ENCODE measurements at places on chromosomes 13 and 19.
A peak's percentile ranks its signal among the peaks of the same experiment; 100 is the strongest.

DNA sequence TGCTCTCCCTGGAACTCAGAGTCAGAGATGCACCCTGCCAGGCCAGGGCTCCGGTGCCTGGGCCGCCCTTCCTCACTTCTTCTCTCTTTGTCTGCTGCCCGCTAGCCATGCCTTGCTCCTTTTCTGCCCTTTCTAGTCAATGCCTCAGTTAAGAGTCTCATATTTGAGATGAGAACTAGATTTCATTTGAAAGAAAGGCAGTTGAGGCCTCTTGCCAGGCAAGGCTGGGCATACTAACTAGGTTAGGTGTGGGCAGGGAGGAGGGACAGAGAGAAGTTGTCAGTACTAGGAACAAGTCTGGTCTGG lies 341.6 kb downstream of the DNAJC15 start:
- no peak for DNase-seq

- no peak for DNase-seq
Measured at GRCh38 chr13:109348519-109349258, 437.7 kb downstream of the IRS2 start.

GRCh38 chr19:39032063-39032918 lies at the start of gene FBXO27:
Gene FBXO27 (minus strand): TSS chr19:39032549. CDS start chr19:39032227, 322 bp downstream.
- peak; percentile 91 for DNase-seq

- DNase-seq, result no peak
Measured at GRCh38 chr19:19059837-19060611, 3.8 kb upstream of the SLC25A42 start.

DNA sequence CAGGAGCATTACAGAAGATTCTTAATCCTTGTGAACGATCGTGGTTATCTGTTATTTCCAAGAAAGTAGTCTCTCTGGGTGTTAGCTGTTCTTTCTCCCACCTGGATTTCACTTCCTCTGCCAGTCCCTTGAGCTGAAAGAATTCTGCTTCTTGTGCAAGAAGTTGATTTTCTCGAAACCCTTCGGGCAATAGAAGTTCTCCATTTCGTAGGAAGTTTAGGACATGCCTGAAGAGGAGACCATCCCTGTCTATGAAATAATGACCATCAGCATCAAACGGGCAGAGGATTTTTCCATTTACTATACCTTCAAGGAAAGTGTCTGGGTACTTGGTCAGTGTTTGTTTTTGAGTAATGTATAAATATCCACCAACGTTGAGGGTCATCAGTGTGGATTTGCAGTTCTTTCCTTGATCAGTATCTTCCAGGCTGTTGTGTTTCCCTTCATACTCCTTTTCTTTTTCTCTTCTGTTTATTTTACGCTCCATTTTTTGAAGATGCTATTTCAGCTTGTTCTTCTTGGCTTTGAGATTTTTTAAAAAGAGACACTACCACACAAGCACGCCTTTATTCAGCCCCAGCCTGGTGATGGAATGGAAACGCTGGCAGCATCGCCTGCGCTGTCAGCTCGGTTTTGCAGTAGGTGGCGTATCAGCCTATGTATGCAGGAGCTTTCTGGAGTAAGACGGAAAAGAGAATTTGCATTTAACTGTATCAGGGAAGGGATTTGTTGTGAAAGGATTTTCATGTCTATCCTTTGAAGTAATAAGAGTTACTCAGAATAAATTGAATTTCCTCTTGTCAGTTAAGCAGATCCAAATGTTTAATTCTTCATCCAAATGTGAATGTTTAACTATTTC lies 6.5 kb downstream of the KCTD4 start:
- DNase-seq, result no peak

- no peak for DNase-seq
Measured at GRCh38 chr13:45219123-45219891, 18.5 kb upstream of the KCTD4 start.

DNA sequence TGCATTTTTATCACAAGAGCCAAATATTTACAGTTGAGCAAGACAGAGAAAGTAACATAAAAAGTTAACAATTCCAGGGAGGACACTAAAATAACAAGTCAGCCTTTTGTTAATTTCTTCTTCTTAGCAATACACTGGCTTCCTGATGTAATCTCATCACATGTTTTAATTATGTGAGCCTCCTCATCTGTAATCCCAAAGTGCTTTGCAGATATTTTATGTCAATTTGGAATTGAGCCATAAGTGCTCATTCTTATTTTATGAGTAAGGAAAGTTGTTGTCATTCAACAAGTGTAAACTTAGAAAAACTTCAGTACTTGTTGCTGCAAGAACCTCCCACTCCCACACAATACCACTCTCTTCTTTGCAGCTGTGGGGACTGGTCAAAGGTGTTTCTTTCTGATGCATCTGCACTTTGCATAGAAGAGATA lies 223.6 kb downstream of the GPC6 start:
- DNase-seq, result no peak

GRCh38 chr19:13181747-13182388 lies 31.7 kb downstream of the IER2 start:
- no peak for DNase-seq

DNA sequence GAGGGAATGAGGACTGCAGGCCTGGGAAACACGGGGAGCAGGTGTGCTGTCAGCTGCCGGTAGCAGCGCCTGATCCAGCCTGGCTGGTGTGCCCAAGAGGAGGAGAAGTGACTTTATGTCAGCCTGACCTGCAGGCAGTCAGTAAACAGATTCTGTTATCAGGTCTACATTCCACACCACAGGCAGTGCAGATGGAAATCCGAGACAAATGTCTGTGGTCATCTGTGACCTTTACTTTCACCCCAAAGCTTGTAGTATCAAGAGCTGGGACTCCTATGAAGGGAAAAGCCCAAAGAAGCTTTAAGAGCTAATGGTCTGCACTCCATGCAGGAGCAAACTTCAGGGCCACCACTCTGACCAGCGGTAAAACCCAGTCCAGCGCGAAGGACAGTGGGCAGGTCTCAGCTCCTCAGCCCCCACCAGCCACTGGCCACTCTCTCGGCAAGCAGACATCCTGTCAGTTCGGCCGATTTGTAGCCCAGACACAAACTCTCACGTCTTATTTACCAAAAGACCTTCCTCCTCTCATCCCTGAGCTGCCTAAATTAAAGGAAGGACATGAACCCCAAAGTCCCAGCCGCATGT lies 7.7 kb downstream of the EPS15L1 start:
- DNase-seq, result no peak

DNA sequence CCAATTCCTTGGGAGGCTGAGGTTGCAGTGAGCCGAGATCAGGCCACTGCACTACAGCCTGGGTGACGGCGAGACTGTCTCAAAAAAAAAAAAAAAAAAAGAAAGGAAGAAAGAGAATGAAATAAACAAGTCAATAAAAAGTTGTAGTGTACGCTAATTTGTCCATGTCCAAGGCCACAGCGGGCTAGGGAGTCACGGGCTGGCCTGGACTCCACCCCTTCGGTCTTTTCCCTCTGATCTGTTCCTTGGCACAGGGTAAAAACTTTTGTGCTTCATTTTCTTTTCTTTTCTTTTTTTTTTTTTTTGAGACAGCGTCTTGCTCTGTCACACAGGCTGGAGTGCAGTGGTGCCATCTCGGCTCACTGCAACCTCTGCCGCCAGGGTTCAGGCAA lies 19.4 kb upstream of the MKNK2 start:
- no peak for DNase-seq

DNA sequence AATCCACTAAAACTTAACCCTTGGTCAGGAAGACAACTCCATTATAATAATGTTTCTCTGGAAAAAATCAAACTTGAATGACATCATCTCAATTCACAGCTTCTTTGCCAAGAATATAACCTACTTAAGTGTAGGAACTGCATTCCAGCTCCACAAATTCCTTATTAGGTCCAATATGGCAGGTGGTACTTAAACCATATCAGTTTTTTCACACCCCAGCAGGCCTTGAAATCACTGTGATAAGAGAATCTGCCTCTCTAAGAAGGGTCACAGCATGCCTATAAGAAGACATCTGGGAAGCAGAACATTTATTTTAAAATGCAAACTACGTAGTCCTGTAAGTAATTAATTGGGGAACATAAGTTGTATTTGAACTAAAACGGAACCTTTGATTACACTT lies 687.8 kb downstream of the DIAPH3 start:
- DNase-seq, result no peak

DNA sequence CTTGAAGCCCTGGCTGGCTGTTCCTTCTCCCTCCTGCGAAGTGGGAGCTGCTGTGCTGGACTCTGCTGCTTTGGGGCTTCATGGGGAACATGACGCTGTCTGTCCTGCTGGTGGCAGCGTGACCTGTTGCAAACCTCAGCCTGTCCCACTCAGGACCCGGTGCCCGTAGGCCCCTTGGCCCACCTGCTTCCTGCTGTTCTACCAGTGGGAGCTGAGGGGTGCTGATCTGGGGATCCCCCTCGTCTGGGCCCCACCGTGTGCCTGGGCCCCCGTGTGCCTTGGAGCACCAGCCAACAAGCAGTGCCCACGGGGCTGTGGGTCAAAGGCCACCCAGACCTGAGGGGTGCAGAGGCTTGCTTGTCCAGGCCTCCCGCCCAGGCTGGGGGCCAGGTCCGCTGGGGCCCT lies 5.3 kb downstream of the SPPL2B start:
- DNase-seq, result no peak

DNA sequence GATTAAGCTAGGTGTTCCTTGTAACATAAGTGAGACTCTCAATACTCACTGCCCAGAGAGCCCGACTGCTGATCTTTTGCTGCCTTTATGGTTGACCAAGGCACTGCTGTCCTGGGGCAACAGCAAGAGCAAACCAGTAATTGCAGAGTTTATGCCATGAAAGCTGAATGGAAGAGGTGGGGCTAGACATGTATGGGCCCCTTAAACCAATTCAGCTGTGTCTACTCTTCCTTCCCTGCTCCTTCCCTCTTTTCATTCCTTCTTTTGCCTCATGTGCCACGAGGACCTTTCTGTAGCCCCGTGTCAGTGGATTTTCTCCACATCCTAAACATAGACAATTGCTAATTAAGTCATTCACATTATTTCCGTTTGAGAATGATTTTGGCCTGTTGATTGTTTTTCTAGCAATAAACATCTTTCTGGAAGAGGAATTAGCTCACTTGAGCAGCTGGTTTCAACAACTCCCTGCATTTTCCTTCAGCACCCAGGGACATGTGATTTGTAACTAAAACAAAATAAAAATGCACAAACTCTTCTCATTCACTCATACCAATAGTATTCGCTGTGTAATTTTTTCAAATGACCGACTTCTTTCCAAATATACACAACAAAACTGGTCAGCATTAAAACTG lies 40.5 kb downstream of the RAP2A start:
- DNase-seq, result no peak

GRCh38 chr13:52615812-52616211 lies 26.4 kb upstream of the HNRNPA1L2 start:
- DNase-seq, result no peak

GRCh38 chr13:43127827-43128226 lies 104.4 kb downstream of the DNAJC15 start:
- DNase-seq, result no peak

DNA sequence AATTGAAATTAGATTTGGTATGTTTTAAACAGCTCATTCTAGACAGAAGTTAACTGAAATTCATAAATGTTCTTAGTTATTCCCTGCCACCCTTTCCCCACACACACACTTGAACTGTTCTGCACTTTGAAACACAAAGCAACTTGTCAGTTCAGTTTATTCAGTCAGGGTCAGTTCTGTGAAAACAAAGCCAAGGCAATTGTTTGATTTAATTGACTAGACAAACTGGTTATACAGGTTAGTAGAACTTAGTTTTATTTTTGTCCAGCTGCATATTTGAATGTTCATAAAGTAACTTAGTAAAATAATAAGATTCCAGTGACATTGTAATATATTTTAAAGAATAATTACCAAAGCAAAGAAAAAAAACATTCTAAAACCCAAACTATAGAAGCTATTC lies 98.3 kb upstream of the KLF5 start:
- DNase-seq, result peak; percentile 83

DNA sequence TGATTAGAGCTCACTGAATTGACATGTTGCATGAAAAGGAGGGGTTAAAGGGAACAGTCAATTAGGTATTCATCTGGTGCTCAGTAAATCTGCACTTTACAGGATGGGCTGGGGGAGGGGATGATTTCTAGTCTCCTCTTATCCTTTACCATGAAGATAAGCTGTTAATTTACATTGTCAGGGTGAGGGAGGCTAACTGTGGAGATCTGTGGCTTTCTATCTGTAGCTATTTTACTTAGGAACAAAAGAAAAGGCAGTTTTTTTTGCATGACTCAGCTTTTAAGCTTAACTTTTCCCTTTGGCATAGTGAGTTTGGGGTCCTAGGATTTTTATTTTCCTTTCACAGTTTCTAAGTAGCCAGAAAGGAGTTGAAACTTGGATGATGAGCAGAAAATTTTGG lies 253.3 kb downstream of the LMO7 start:
- no peak for DNase-seq

DNA sequence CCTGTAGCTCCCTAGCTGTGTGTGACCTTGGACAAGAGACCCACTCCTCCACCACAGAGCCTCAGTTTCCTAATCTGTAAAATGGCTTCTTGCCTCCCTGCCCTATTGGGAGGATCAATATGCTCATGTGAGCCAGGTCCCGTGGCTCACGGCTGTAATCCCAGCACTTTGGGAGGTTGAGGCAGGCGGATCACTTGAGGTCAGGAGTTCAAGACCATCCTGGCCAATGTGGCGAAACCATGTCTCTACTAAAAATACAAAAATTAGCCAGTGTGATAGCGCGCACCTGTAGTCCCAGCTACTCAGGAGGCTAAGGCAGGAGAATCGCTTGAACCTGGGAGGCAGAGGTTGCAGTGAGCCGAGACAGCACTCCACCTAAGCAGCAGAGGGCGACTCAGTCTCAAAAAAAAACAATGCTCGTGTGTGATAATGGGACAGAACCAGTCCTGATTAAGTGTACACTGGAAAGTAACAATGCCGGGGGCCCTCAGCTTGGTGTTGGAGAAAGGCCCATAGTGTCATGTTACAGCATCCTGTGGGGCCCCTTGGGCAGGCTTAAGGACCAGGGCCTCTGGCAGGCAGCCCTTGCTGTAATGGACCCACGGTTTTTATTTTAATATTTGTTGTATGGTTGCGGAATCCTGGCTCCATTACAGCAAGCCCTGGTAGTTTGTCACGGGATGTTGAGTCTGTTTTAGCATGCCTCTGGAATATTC lies 6.8 kb downstream of the RPS11 start:
- DNase-seq, result peak; percentile 79

DNA sequence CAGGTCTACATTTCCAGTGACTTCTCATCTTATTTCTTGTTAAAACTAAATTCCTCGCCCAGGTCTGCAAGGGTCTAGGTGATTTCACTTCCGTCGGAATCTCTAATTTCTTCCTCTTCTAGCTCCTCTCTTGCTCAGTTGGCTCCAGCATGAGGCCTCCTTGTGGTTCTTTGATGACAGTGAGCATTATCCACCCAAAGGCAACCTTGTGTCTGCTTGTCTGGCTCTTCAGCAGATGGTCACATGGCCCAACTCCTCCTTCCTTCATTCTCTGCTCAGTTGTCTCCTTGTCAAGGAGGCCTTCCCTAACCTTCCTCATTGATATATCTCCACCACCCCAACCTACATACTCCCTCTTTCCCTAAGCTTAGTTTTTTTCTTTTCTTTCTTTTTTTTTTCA lies 1391.4 kb downstream of the EFNB2 start:
- DNase-seq, result no peak
